Activated CD8-positive, alpha-beta memory T cell treated with anti-CD3 and anti-CD28 coated beads for 1 hour (primary cell): ENCODE measurements at places on chromosomes 16 and 17.

GRCh38 chr17:79683365-79683764, 47.4 kb upstream of the ENPP7 start:
- no peak for DNase-seq

GRCh38 chr16:53971616-53972015, 267.7 kb downstream of the FTO start:
- DNase-seq: no peak

GRCh38 chr17:16477255-16477654, 14.7 kb downstream of the LRRC75A start:
- no peak for DNase-seq

DNA sequence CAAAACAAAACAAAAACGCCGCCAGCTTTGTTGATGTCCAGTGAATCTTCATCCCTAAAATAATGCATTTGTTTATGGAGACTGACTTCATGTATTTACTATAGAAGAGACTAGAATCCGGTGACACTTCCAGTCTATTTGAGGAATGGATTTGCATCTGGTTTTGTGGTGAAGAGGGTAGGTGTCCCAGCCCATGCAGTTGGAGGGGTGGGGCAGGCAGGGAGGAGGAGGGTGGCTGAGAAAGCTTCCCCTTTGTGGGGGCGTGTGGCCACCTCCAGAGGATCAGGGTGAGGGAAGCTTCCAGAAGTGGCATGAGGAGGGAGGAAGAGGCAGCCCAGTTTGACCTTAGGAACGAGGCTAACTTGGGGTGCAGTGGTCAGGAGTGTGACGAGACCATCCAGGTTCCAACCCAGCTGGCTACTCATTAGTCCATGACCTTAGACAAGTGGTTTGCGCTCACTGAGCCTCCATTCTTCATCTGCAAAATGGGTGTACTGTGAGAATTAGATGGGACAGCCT, 69.5 kb downstream of the CMIP start:
- no peak for DNase-seq

- DNase-seq: no peak
Observed at GRCh38 chr16:58732545-58733247, 1.4 kb downstream of the GOT2 start.

DNA sequence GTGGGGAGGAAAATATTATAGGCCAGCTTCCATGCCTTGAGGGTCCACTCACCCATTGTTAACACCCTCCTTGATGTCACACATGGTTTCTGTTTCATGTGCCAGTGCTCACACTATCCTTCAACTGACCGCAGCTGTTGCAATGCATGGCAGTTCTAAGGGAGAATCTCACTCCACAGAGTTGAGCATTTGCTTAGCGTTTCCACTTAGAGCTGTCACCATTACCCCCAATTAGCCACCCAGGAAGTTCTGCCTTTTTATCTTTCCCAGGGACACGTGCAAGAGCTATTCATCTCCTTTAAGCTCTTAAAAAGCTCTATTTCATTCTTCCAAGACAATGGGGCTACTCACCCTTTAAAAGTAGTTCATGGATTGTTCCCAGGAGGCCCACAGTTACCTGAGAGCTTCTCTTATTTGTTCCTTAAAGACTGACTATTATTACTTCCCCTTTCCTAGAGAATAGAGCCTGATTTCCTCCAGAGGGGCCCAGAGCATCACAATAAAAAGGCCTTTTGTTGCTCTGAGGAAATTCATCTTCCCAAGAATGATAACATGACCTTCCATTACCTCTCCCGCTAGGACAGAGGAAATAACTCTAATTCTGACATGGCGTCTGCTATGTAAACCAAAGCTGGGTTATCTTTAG, 126.8 kb downstream of the CACNG3 start:
- DNase-seq: no peak

DNA sequence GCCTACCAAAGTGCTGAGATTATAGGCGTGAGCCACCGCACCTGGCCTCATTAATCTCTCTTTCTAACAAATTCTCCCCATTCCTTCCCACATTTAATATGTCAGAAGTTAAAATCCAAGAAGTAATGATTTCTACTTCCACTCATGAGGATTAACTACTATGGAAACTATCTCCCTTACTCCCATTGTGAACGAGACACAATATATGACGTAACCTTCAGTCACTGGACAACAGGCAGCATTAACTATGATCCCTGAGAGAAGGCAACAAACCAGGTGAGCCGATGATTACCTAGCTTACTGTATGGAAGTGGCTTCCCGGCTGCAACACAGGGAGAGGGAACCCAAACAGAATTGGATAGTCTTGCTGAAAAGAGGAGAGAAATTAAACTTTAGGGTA, 20.0 kb downstream of the GLG1 start:
- no peak for DNase-seq

DNA sequence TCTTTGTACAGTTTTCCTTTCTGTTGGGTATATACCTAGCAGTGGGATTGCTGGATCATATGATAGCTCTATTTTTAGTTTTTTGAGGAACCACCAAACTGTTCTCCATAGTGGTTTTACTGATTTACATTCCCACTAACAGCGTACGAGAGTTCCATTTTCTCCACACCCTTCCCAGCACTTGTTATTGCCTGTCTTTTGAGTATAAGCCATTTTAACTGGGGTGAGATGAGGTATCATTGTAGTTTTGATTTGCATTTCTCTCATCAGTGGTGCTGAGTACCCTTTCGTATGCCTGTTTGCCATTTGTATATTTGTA, 887 bp upstream of the EVI2B start:
- no peak for DNase-seq

DNA sequence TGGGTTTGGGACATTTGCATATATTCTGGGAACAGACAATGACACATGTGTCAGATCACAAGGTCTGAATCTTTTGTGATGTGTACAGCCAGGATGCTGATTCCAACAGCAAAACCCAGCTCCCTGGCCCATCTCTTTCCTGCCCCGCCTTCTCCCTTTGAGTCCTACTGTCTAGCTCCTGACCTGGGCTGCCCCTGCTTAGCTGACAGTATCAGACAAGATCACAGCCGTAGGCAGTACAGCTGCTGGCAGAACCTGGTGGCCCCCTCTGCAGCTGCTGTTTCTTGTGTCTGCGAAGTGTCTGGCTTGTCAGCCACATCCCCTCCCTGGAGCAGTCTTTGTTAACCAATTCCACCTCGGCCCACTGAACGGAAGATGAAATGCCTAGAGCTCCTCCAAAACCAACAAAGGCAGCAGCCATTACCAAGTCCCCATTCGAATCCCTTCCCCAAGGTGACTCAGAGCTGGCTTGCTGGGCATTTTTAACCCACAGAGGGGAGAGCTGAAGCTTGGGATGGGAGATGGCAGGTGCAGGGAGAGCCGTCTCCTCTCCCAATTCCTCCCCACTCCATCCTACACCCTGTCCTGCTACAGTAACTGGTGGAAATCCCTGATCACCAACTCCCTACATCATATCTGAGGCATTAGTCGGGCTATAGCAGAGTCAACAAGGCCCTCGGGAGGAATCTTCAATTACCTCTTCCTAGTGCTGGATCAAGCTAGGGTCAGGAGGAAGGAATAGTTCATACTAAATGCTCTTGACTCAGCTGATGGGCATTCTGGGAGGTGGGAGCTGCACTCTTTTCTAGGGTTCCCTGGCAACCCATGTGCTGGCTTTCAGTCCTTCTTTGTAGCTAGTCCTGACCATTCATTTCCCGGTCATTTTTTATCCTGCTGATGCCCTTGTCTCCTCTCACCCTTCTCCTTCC, 5.8 kb downstream of the PIPOX start:
- no peak for DNase-seq

DNA sequence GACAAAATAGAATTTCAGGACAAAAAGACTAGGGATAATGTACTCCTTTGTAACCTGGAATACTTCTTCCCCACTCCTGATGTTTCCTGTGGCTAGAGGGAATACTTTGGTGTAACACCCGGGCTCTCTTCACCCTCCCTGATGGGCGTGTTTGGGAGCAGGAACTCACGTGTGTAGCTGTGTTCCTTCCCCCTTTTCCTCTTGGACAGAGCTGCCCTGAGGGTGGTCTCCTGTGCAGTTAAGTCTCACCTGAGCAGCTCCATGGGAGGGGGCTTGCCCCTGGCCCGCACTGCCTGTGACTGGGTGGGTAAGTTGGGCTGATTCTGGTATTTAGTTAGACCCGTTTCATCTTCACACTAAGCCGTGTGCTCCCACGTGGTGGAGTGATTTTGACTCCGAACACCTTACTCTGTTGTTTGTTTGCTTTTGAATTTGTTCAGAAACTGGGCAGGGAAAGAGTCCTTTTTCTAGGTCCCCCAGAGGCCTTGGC, 87.9 kb downstream of the OR1D5 start:
- DNase-seq: no peak

DNA sequence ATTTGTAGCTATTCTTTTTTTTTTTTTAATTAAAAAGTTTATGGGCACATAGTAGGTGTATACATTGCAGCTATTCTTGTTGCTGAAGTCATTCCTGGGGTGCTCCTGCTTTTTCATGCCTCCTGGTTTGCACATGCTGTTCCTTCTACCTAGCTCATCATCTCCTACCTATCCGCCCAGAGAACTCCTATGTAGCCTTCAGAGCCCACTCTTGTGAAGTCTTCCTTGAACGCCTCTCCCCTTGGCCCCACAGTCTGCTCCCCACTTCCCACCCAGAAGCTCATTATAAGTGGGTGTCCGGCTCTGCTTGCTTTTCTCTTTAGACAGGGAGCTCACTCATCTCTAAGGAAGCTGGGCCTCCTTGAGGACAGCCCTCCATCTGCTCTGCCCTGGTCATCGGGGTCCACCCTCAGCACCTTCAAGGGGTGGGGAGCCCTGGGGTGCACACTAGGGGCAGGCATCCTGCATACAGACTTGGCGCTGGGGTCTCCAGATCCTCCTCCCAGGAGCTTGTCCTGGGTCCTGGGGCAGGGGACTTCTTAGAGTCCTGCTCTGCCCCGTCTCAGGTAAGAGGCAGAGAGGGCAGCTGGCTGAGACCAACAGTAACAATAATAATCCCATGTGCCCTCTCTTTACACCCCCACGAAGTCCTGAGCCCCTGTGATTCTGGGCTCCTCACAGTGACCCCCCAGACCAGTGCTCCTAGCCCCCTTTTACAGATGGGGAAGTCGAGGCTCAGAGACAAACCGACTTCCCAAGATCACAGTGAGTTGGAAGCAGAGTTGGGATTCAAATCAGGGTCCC, 3.5 kb upstream of the B9D1 start:
- no peak for DNase-seq

- DNase-seq: no peak
Observed at GRCh38 chr17:2453866-2454265, 53.0 kb upstream of the MNT start.

DNA sequence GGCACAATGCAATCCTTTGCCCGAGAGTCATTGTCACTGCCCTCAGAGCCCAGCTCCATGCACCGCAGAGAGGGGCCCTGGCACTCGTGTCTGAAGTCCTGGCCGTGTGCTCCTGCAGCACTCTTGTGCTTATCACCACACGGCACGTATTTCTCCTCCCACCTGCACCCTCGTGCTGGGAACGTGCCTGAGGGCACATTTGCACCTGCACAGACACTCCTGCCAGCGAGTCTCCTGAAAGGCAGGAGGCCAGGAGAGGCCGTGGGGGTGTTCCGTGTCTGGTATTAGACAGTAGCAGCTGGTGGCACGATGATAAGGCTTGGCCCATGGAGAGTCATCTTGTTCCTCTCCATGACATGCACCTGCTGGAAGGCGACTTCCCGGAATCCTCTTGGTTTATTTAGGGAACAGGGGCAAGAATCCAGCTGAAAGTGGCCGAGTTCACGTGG, 3.4 kb upstream of the ACSF3 start:
- no peak for DNase-seq

DNA sequence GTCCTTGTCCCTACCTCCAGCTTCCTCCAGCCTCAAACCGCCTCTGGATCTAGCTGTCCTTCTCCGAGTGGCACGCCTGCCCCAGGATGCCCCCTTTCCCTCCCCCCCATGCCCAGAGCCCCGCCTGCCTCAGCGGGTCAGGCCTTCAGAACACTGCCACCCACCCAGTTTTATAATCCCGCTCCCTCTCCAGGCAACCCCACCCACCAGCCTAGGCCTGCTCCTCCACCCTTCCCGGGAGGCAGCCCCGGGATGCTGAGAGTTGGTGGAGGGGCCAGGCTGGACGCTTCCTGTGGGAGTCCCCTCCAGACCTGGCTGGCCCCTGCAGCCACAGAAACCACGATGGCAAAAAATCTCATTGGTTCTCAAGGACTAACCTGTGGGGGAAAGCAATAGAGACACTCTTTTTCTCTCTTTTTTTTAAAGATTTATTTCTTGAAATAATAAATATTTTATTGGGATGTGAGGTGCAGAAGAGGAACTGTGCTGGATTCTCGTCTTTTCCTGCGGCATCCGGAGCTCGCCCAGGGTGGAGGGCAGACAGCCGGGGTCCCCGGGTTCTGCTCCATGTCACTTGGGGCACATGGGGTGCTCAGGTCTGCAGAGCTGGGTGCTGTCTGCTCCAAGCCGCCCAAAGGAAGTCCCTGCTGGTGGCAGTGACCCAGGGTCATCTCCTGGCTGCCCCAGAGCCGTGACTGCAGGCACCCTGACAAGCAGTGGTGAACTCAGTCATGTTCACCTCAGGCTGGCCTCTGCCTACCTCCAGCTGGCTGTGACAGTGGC, 81.9 kb downstream of the MGAT5B start:
- no peak for DNase-seq

DNA sequence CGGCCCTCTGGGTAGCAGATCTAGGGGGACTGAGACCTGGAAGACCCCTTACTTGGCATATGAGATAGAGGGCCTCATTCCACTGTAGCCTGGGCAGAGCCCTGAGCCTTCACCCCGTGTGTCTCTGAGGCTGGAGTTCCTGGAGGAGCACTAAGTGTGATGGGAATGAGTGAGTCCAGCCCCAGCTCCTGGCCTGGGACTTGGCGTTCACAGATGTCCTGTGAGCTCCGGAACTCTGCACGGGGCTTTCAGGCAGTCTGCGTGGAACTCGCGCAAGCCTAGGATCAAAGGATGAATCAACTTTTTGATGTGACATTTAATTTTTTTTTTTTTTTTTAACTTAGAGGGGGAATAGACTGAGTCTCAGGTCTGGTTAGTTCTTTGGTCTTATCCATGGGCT, 1.8 kb downstream of the NKD1 start:
- DNase-seq: peak; percentile 9

GRCh38 chr17:43399839-43400328, 1.1 kb downstream of the ARL4D start:
- no peak for DNase-seq

- no peak for DNase-seq
Observed at GRCh38 chr17:77124192-77124889, 16.4 kb upstream of the SEC14L1 start.

- DNase-seq: no peak
Observed at GRCh38 chr16:24820522-24820921, 25.2 kb upstream of the SLC5A11 start.

GRCh38 chr17:49513641-49514040, 18.5 kb downstream of the NGFR start:
- no peak for DNase-seq

- no peak for DNase-seq
Observed at GRCh38 chr17:48907713-48908046, 527 bp upstream of the UBE2Z start.

DNA sequence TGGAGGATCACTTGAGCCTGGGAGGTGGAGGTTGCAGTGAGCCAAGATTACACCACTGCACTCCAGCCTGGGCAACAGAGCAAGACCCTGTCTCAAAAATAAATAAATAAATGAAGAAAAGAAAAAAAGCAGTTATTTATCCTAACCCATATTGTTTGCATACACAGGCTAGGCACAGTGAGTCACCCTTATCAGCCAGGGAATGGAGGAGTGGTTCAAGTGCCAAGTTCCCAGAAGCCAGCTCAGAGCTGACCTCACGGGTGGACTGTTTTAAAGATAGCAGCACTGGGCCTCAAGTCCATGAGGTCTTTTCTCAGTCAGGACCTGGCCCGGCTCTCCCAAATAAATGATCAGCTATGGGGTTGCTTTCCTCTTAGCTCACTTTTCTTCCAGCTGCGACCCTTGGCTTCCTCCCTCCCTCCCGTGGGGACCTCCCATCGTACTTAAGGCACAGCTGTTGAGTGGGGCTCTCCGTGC, 22.6 kb upstream of the MGAT5B start:
- DNase-seq: no peak
